ENCODE measurements at places on chromosomes 16 and 17.

- DNase-seq: peak; percentile 85
Observed at GRCh38 chr17:58703137-58703915, 10.9 kb downstream of the RAD51C start.

DNA sequence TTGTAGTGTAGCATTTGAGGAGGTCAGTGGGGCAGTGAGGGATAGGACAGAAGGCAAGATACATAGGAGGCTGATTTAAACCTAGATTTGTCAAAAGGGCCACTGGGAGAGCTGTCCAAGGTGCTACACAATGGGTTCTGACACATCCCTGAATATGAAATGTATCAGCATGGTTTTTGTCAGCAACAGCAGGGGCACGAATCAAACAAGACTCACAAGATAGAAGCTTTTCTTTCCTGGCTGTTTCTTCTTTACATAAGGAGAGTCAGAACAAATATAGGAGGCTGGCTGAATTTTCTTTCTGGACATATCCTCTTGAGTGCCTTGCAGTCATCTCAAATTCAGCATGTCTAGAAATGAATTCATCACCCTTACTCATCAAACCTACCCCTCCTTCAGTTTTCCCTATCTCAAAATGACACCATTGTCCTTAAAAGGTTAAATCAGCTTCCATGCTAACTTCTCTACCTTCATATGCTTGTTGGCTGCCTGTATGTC lies 130.5 kb downstream of the NPIPB5 start:
- DNase-seq: peak; percentile 67

DNA sequence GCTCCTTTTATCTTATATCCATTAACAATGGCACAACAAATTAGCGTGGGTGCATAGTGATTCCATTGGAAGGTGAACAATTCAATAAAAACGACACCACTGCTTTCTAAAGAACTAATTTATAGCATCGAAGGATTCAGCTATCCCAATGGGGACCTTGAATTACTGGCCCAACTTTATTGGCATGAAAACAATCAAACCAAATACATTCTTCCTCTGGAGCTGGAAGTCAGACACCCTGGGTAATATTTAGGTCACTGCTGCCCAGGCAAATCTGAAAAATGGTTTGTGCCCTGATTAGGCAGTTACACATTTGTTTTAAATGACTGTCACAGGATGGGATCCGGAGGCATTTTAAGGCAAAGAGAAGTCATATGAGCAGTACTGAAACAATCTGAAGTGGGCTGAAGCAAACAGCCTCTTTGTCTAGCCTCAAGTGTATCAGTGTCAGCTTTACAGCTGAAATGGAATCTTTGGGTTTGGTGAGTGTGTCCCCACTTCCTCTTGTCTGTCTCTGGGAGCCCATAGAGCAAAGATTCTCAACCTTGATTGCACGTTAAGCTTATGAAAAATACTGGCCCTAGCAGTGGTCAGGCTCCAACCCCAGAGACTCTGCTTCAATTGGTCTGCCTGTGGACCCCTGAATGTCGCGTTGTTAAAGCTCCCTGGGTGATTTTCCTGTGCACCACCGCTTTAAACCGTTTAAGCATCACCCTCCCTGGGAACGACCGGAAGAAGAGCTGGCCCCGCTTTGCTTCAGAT lies 30.3 kb downstream of the CDK5R1 start:
- DNase-seq: no peak

DNA sequence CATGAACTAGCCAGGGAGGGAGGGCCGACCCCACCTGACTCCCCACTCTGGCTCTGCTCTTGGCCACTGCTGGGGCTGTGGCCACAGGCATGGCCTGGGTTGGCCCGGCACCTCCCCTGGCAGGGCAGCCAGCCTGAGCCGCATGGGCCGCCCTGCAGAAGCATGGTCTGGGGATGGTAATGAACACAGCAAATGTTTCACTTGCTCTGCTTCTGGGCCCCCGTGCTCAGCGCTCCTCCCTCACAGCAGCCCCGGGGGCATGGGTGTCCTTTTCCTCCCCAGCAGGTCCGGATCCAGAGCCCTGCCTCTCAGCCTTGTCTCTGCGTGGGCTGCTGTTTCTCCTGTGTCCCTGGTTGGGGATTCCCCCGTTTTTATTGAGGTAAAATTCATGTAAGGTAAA lies 30.9 kb upstream of the KCNJ12 start:
- no peak for DNase-seq

GRCh38 chr17:48647103-48647962 lies 21.2 kb upstream of the HOXB9 start:
- DNase-seq: no peak

DNA sequence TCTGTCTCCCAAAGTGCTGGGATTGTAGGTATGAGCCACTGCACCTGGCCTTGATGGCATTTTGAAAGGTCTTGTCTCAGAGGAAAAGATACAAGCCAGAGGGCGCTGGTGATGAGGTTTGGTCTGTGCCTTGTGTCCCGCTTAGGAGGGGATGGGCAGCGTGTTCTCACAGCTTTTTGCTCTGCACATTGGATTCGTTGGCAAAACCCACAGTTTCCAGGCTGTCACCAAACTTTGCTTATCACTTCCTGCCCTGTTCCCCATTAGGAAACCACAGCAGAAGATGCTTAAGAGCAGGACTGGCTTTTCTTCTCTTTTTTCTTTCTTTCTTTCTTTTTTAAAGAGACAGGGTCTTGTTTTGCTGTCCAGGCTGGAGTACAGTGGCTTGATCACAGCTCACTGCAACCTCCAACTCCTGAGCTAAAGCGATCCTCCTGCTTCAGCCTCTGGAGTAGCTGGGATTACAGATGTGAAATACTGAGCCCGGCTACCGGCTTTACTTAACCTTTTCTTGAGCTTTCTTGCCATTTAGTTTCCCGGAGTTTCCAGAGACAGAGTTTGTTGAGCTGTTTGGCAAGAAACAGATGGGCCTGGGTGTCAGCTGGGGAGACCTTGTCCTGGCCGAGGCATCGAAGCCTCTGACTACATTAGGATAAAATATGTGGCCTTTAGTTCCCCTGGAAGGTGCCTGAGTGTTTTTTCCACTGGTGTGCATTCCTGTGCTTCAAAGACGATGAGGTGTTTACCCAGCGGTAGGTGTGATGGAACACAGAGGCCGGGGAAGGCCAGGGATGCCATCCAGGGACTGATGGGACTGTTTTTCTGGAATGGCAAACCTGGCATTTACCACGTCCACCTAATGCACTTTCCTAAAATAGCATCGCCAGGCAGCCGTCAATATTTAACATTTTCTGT lies 112.9 kb downstream of the ABCC1 start:
- DNase-seq: peak; percentile 11

- peak; percentile 85 for DNase-seq
Observed at GRCh38 chr17:68089881-68090280, 54.3 kb downstream of the KPNA2 start.

DNA sequence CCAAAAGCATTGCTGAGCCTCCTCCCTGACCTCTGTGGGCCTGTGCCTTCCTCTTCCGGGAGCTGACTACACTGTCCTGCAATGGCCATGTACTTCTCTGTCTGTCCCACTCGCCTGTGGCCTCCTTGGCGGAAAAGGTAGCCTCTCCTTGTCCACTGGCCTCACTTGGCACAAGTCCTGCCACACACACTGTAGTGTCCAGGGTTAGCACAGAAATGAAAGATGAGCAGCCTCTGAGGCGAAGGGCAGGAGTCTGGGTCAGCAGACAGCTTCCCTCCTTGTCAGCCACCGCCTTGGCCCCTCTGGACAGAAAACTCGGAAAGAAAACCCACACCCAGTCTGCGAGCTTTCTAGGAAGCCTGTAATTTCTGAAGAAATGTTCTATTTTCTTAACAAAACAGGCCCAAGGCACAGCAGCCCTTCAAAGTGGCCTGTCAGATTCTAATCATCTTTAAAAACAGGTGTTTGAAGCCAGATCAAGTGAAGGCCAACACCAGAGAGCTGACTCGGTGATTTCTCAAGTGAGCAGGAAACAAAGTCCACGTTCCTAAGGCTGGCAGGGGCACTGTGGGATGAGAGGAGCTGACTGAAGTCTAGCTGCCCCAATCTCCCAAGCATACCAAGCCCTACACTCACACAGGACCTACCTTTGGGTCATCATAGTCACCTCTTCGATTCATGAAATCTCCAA lies 67.2 kb downstream of the GTF3C1 start:
- no peak for DNase-seq

DNA sequence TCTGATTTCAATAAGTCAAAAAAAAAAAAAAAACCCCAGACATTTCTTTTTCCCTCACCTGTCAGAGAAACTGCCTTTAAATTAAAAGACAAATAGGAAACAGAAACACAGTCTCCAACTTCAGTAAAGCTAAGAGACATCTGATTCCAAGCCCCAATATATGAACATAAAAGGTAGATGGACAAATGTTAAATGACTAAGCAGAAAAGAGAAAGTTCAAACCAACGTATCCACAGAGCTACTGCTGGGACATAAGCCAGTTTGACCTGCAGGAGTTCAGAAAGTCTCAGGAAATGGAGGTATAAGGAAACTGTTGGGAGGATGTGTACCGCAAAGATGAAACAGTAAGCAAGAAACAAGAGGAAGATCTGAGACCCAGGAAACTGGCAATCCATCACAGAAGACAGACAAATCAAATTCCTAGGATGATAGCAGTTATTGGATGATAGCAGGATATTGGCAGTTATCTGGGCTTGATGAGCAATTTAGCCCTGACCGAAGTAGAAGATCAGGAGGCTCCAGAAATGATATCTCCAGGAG lies 135.0 kb downstream of the BRIP1 start:
- no peak for DNase-seq

- no peak for DNase-seq
Observed at GRCh38 chr17:38431346-38432145, 3.3 kb downstream of the ARHGAP23 start.

- peak; percentile 76 for DNase-seq
Observed at GRCh38 chr16:66728117-66728787, 23.2 kb downstream of the DYNC1LI2 start.

DNA sequence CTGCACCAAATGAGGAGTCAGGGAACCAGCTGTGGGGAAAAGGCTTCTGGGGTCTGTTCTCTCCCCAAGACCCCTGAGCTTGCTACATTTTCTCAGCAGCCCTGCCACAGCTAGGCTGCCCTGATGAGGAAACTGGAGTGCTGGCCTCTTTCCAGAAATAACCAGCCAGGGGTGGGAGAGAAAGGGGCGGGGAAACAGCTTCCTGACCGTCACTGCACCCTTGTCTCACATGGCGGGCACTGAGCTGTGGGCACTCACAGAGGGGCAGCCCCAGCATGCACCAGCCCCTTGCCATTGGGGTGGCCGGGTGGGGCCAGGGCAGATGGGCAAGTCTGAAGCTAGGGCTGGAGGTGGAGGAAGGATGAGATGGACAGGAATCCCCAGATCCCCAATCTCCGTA lies 2.9 kb downstream of the SRL start:
- DNase-seq: peak; percentile 35

- no peak for DNase-seq
Observed at GRCh38 chr17:27577884-27578717, 52.9 kb upstream of the LGALS9 start.

GRCh38 chr17:60745544-60745943 lies 67.9 kb downstream of the BCAS3 start:
- DNase-seq: no peak

- DNase-seq: no peak
Observed at GRCh38 chr16:76195056-76195455, 82.1 kb upstream of the CNTNAP4 start.

GRCh38 chr17:76176701-76177574 lies 35.9 kb upstream of the FOXJ1 start:
- no peak for DNase-seq

GRCh38 chr17:76840884-76841775 lies 27.1 kb upstream of the MGAT5B start:
- DNase-seq: no peak

DNA sequence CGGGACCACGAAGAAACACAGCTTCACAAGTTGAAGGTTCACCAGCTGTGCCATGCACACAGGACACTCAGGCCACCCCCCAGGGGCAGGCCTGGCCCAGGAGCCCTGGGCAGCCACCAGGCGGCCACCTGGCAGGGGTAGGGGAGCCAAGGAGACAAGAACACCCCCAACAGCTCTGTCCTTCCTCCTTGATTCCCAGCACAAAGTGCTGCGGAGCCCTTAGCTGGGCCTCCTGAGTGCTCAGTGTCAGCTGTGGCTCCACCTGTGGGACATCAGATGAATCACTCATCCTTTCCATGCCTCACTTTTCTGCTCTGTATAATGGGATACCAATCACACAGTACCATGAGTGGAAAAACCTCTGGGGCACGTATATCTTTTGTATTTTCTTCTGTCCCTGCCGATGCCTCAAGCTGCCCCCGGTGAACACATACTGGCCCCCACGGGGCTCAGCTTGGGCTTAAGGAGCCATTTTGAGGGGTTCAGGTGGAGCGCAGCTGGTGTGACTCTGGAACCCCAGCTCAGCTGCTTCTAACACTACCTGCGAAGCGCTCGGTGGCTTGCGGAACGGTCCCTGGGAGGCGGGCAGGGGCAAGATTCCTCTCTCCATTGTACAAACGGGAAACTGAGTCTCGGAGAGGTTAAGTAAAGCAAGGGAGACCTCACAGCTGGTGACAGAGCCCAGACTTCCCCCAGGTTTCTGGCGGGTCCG lies 12.0 kb downstream of the GALK1 start:
- no peak for DNase-seq

DNA sequence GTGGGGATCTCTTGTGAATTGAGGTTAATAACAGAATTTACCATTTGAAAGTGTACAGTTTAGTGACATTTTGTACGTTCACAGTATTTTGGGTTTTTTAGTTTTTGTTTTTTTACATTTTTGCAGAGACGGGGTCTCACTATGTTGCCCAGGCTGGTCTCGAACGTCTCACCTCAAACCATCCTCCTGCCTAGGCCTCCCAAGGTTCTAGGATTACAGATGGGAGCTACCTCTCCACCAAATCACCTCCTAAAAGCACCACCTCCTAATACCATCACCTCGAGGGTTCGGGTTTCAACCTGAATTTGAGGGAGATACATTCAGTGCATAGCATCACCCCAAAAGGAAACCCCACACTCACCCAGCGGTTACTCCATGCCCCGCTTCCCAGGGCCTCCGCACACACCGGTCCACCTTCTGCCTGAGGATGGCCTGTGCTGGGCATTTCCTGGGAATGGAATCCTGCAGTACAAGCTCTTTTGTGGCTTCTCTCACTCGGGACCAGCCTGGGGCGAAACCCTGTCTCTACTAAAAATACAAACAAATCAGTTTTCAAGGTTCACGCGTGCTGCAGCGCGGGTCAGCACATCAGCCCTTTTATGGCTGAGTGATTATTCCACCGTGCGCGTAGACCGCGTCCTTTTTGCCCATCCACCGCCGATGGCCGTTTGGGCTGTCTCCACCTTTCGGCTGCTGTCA lies 182.7 kb upstream of the CIBAR2 start:
- no peak for DNase-seq

- peak; percentile 61 for DNase-seq
Observed at GRCh38 chr17:27295945-27296344, 2.0 kb downstream of the WSB1 start.

- DNase-seq: peak; percentile 29
Observed at GRCh38 chr16:67345401-67345800, 18.8 kb downstream of the LRRC36 start.

DNA sequence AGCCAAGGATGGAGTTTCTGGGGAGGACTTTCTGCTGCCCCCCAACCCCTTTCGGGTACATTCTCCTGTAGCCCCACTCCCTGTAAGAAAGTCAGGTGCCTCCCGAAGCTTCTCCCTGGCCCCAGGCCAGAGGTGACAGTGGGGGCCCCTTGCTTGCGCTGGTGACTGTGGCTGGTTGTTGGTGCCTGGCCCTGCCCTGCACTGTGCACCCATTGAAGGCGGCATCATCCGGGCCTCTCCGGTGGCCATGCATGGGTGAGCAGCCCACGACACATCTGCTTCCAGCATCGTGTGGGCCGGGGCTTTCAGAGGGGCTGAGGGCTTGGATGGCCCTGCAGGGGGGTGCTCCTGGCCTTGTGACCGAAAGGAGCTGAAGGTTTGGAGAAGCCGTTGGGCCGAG lies 297.0 kb downstream of the SEC14L1 start:
- no peak for DNase-seq

GRCh38 chr17:81513372-81513752 lies 763 bp upstream of the ACTG1 start:
- peak; percentile 71 for DNase-seq
